Fibroblast of skin of abdomen (primary cell): ENCODE measurements at places on chromosomes 2 and 18.

- no peak for DNase-seq
Observed at GRCh38 chr18:6775702-6776101, 46.2 kb downstream of the ARHGAP28 start.

- DNase-seq = peak; percentile 23
Observed at GRCh38 chr2:143937723-143938350, 582.1 kb downstream of the ZEB2 start.

- no peak for DNase-seq
Observed at GRCh38 chr2:53500181-53500580, 267.4 kb upstream of the CHAC2 start.

- no peak for DNase-seq
Observed at GRCh38 chr18:75554176-75554575, 126.7 kb upstream of the SMIM21 start.

GRCh38 chr2:241064008-241064801 lies 37.9 kb downstream of the MTERF4 start:
- DNase-seq = no peak

DNA sequence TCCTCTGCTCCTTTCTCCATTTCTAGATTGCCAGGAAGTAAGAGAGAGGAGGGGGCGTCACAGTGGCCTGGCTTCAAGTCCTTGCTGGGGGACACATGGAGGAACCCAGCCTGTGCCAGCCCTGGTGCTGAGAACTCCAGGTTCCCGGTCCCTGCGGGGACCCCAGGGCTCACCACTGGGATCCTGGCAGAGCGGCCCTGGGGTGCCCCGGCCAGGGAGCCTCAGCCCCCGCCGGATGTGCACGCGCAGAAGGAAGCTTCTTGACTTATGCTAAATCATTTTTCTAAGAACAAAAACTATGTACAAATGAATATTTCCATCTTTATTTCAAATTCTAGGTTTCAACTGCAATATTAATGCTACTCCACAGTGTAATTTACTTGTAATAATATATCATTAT lies 82.6 kb upstream of the SP3 start:
- no peak for DNase-seq

DNA sequence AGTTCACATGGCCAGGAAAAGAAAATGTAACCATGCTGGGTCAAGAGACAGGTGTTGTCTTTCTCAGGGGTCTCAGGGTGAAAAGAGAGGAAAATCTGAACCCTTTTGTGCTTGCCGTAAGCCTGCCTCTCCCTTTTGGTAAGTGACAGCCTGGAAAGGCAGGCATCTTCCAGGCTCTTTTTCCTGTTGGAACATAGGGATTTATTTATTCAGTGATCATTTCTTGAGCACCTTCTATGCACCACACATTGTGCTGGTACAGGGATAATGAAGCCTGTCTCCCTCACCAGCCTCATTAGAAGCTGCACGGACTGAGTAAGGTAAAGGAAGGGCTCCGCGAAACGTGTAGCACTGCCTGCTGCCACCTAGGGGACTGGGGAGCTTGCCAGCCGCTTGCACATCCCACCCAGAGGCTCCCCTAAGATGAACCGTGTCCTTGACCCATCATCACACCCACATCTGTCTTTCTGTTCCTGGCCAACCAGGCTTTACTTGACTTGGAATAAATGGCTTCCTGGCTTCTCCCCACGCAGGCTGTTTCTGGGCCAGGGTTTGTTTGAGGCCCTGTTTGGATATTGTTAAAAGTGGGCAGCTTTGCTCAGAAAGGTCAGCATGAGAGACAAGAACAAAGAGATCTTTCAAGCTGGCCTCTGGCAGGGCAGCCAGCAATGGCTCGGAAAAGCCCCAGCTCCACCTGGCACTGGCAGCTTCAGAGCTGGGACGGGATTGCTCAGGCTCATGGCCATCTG lies 73.3 kb upstream of the MCFD2 start:
- no peak for DNase-seq

GRCh38 chr18:48475635-48476549 lies 62.9 kb upstream of the CTIF start:
- DNase-seq = peak; percentile 79

DNA sequence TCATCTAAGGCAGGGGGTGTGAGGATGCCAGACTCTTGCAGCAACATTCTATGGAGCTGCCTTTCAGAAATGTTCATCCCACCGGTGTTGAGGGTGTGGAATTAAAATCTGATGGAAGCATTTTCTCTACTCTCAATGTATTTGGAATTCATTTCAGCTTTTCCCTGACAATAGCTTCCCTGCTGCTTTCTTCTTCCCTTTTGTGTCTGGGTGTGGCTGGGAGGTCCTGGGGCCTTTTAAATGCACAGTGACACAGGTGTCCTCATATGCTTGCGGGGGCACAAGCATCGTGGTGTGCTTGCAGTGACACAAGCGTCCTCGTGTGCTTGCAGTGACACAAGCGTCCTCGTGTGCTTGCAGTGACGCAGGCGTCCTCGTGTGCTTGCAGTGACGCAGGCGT lies 43.4 kb upstream of the ASB18 start:
- no peak for DNase-seq

DNA sequence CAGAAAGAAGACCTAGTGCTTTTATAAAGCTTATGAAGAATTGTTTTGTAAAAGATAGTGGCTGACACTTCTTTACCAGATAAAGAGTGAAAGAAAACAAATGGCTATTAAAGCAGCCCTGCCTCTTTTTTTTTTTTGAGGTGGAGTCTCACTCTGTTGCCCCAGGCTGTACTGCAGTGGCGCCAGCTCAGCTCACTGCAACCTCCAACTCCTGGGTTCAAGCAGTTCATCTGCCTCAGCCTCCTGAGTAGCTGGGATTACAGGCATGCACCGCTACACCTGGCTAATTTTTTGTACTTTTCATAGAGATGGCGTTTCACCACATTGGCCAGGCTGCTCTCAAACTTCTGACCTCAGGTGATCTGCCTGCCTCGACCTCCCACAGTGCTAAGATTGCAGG lies 12.9 kb downstream of the ARPC2 start:
- DNase-seq = peak; percentile 31

DNA sequence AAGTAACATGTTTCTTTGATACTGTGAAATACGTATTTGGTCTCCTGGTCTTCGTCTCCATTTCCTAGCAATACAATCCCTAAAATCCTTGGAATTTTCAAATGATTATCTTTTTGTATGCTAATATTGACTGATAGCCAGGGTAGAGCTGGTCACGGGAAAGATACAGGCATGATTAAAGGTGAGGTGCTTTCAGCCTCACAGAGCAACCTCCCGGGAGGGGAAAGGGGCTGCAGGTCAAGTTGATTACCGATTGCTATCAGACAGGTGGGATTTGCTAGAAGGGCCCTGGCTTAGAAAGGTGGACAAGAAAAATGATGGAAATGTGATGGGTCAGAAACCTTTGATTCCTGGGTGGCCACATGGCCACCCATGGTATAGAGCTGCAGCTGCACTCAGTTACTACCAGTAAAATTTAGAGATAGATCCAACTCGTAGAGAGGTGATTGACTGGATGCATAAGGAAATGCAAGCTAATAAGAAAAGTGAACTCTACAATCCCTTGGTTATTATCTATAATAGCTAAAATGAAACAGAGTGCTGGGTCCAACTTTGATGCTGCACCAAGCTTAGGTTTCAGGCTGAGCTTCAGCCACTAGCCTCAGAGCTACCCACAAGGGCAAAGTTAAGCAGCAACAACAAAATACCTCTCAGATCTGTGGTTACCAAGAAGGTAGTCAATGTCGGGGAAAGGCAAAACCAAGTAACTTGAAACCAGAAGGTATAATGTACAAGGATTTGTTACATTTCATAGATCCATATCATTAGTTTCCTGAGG lies 15.3 kb downstream of the YPEL5 start:
- DNase-seq = no peak

GRCh38 chr18:32040936-32041335 lies 22.3 kb downstream of the RNF125 start:
- DNase-seq = no peak

DNA sequence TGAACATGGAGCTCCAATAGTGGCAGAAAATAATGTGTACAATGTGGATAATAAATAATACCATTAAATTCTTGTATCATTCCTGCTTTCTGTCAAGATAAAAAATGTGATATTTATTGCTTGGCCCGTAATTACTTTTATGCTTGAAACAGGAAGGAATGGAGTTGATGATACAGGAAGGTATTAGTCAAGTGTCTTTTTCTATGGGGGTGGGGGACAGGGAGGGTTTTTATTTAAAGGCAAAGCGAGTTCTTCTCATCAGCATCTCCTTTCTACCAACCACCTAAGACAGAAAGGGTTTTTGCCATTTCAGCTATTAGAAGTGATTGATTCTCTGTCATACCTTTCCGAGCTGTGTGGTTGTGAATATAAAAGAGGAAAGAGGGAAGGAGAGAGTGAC lies 135.3 kb downstream of the DCC start:
- DNase-seq = no peak

DNA sequence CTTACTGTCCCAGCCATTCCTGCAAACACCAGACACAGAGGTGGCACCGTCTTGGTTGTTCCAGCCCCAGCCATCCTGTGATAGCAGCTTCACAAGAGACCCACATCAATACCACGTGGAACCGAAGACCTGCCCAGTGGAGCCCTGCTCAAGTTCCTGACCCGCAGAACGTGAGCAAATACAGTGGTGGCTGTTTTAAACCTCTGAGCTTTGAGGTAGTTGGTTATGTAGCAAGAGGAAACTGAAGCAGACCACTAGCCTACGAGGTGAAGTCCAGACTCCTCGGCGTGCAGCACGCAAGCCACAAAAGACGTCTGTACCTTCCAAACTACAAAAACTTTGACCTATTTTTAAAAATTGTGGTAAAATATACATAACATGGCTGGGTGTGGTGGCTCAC lies 96.1 kb upstream of the ODC1 start:
- DNase-seq = no peak

- no peak for DNase-seq
Observed at GRCh38 chr2:181394741-181395437, 62.3 kb upstream of the ITGA4 start.

GRCh38 chr18:9643549-9643948 lies 29.2 kb upstream of the PPP4R1 start:
- peak; percentile 98 for DNase-seq

GRCh38 chr18:45448871-45449270 lies 166.4 kb upstream of the SLC14A2 start:
- no peak for DNase-seq

GRCh38 chr2:242041816-242042215 lies 172.3 kb downstream of the RTP5 start:
- DNase-seq = no peak

- no peak for DNase-seq
Observed at GRCh38 chr2:67702937-67703336, 305.8 kb downstream of the ETAA1 start.

DNA sequence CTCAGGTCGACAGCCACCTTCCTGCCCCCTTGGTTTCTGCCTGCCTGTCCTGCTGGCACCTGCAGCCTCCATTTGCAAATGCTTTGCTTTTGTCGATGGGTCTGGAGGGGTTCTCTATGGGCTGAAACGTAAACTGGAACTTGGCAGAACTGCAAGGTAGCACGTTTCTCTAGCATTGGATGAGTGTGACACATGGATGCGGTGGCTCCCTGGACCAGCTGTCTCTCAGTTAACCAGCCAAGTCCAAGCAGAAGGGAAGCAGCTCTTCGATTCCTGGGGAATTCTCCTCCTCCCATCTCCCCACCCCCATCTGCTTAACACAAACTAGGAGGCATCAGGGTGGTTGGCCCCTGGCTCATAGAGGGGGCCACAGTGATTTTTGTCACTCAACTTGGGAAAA lies 57.3 kb downstream of the ITGB1BP1 start:
- DNase-seq = no peak

- DNase-seq = no peak
Observed at GRCh38 chr2:167729911-167730310, 517.5 kb downstream of the STK39 start.

GRCh38 chr18:58390399-58390798 lies 238.5 kb downstream of the ALPK2 start:
- no peak for DNase-seq

DNA sequence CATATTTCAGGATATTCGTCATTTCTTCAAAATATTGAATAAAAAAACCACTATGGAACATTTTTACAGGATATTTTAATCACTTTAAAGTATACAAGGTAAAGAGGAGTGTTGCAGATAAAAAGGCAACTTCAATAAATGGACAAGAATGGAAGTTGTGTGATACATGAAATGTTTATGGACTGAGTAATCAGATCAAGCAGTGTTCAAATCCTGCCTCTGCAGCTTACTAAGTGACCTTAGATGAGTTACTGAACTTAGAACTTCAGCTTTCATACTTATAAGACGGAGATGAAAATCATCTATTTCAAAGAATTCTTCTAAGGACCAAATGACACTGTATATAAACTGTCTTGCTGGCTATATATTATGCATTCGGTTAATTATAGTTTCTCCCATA lies 87.2 kb downstream of the LNPK start:
- no peak for DNase-seq

DNA sequence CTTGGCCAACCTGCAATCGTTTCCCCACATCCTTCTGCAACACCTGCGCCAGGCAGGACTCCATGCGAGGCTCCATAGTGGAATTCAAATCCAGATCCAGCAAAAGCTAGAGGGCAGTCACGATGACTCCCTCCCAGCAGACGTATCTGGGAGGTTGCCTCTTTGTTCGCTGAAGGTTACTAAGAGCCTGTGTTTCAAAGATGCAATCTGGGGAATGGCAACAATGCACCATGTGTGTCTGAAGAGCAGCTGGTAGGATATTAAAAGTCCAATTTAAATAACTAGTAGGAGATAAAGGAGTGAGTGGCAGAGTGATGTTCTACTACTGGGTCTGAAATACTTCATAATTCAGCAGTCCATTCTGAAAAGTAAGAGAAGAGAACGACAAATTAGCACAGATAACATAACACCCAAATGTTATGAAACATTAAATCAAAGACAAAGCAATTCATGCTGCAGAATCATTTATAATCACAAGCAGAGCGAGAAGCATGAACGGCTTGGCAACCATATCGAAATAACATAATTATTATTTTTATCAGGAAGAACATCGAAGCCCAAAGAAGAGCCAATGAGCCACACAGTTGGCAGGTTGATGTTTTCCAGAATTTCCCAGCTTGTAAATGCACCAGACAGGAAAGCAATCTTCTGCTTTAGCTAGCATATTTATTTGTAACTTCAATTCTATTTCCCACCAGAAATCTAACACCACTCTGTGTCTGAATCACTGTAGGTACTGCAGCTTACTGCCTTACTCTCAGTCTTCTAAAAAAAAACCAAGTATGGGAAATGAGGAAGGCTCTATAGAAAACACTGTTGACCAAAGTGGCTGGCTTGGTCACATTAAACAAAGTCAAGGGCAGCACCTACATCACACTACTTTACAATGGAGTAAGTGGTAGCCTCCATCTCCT lies 43.2 kb downstream of the CLASP1 start:
- no peak for DNase-seq

- no peak for DNase-seq
Observed at GRCh38 chr2:58006952-58007284, 39.7 kb upstream of the VRK2 start.

DNA sequence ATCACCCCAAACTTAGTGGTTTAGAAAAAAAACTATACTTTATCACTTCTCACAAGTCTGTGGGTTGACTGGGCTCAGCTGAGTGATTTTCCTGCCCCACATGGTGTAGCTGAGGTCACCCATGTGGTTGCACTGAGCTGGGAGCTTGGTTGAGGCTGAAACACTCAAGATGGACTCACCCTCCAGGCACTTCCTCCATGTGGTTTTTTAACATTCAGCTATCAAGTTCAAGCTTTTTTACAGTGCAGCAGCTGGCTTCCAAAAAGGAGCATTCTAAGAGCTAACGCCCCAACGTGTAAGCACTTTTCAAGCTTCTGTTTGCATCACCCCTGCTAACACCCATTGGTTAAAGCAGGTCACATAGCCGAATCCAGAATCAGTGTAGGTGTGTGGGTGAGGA lies 105.9 kb upstream of the CREB1 start:
- peak; percentile 95 for DNase-seq

- DNase-seq = no peak
Observed at GRCh38 chr2:89763254-89763580, 1071.7 kb downstream of the RPIA start.

- peak; percentile 28 for DNase-seq
Observed at GRCh38 chr2:187453078-187453641, 5.1 kb upstream of the CALCRL start.
